ENCODE measurements at places on chromosomes 11 and 22.

DNA sequence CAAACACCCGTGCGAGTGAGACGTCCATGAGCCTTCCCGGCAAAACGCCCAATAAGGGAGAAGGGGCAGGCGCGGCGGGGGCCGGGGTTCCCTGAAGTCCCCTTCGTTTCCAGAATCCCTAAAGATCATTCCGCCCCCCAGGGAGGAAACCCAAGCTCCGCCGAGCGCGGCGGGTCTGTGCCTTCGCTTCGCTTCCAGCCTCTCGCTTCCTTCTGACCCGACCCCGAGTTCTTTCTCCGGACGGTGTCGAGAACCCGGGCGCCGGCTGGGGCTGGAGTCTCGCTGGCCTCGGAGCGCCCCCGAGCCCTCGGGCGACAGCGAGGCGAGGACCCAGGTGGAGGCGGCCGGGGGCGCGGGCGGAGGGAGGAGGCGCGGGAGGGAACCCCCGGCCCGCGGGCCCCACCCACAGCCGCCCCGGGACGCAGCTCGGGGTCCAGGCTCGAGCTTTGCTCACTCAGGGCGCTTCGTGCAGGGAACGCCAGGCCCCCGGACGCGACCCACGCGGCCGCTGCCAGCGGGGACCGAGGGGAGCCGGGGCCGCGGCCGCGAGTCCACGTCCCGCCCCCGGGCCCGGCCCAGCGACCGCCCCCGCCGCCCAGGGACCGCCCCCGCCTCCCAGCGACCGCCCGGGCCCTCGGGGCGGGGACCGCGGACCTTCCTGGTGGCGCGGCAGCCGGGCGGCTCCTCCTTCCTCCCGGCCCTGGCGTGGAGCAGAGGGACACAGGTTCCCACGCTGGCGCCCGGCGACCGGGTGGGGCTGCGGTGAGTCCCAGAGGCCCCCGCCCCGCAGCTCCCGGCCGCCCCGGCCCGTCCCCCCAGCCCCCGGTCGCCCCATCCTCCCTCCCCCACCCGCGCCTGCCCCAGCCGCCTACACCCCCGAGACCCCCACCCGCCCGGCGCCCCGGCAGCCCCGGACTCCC is at the start of gene PGGHG:
TSS of gene PGGHG (plus strand) at position 649 of the 920 bp plus-strand sequence. CDS start 691 bp downstream, outside the sequence.
- DNase-seq: no peak

DNA sequence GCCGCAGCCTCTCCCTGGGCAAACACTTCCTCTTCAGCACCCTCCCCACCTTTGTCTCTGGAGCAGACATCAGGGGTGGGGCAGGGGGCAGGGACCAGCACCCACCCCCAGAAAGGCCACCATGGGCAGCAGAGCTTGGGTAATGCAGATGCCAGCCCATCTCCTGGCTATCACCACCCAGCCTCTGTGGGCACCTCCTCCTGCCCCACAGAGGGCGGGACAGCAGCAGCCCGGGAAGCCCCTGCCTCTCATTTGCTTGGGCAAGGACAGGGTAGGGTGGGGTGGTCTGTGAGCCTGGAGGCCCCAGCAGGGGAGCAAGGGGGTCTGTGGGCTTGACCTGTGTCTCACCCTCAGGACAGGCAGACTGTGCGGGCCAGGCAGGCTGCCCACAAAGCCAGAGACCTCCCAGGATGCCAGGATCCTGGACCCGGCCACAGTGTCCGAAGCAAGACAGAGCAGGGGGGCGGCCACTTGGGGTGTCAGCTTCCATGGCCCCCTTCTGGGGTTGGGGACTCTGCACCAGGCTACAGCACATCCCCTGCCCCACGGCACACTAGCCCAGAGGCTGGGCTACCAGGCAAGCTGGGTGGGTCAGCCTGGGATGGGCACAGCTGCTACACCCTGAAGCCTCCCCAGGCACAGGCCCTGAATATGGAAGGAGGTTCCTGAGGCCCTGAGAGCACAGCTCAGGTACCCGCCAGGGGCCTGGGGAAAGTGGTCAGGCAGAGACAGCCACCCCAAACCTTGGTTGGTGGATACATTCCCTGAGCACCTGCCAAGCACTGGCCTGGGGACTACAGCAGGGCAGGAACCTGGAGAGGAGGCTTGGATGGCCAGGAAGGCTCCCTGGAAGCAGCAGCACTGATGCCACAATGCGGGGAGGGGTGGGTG is 4.5 kb downstream of the RNH1 start:
- DNase-seq: no peak

DNA sequence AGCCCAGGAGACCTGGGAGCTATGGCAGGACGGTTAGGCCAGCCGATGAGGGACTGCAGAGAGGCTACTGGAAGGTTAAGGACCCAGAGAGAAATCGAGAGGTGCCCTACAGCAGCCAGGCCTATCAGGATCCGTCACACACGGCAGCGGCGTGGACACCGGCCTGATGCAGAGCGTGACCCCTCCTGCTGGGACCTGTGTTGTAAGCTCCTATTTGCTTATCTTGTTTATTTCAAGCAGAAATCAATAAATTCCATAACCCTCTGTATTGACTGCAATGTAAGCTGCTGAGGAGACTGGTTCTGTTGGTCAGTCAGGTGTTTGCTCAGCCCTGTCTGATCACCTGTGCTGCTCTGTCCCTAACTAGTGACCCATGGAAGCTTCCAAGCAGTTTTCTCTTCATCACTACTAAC is 39.9 kb downstream of the PPP2R1B start:
- no peak for DNase-seq

- no peak for DNase-seq
These were observed 25.6 kb downstream of the SYT7 start for GRCh38 chr11:61555051-61555969.

All from stimulated activated CD8-positive, alpha-beta memory T cell treated with anti-CD3 and anti-CD28 coated beads, Interleukin-7, amount 100 ng/mL, for 1 hour (primary cell).